Nasal cavity respiratory epithelium epithelial cell of viscerocranial mucosa (primary cell): ENCODE measurements at places on chromosomes 5 and 9. TPM values are rescaled to one million over a fixed set of nuclear protein-coding genes. Genes with fewer than 3 reads are reported as not detected.

The SMIM15 gene
- 59.1 and 118 TPM in 2 replicates for total RNA-seq

The GPR151 gene
- not detected in 2 replicates for total RNA-seq

The REEP2 gene
- total RNA-seq, result 0.34 and 2.8 TPM in 2 replicates

The IL5 gene
- total RNA-seq, result not detected in 2 replicates

The PLAC8L1 gene
- total RNA-seq, result 0.14 TPM in 1 of 2 replicates, not detected in the other

The ERP44 gene
- total RNA-seq, result 12.0 and 19.2 TPM in 2 replicates

The INSL6 gene
- not detected in 2 replicates for total RNA-seq

The SPINK14 gene
- total RNA-seq, result not detected in 2 replicates
